H54 (cell line): ENCODE measurements at places on chromosomes 11 and 22.

- peak; percentile 24 for DNase-seq
These were observed 1564.8 kb upstream of the TENM4 start for GRCh38 chr11:81005595-81005994.

- no peak for DNase-seq
These were observed 4.5 kb upstream of the ZC3H12C start for GRCh38 chr11:110088535-110089344.

GRCh38 chr11:116335891-116336290 is 436.9 kb downstream of the BUD13 start:
- no peak for DNase-seq

- DNase-seq = no peak
These were observed 2.7 kb downstream of the LRRC32 start for GRCh38 chr11:76667856-76668255.

GRCh38 chr11:114448749-114449482 is 9.6 kb downstream of the REXO2 start:
- no peak for DNase-seq

DNA sequence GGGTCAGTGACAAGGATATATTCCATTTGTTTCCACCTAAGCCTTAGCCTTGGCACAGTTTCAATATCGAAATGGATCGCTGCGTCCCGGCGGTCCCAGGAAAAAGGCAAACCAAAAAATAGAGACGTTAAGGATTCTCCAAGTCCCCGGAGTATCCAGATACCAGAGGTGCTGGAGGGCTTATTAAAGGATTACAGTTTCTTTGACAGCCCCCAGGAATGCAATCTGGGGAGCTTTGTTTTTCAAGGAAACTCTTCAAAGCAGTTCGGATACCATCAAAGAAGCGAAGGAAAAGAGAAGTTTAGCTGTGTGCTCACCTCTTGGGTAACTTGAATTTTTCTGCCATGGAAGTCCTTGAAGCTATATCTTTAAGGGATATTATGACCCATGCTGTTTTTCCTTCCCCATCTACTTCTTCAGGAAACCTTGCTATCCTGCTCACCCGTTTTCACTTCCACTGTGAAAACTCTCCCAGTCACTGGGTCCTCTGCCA is 600 bp upstream of the GPR83 start:
- DNase-seq = no peak

GRCh38 chr22:47299863-47300697 is 537.6 kb downstream of the TBC1D22A start:
- DNase-seq = no peak

- no peak for DNase-seq
These were observed 1.4 kb downstream of the CCDC73 start for GRCh38 chr11:32792948-32793475.

DNA sequence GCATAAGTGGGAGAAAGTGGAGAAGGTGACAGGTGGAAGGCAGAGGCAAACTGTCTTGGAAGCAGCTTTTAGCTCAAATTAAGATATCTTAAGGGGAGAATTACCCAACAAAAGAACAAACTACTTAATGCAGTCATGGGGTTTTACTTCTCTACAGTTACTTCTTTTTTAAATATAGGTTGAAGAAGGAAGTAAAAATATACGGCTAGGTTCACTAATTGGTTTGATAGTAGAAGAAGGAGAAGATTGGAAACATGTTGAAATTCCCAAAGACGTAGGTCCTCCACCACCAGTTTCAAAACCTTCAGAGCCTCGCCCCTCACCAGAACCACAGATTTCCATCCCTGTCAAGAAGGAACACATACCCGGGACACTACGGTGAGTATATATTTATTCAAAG is 40.8 kb downstream of the PDHX start:
- no peak for DNase-seq
